Epithelial cell of proximal tubule (primary cell): ENCODE measurements at places on chromosomes 11 and 22. TPM values are rescaled to one million over a fixed set of nuclear protein-coding genes. Genes with fewer than 3 reads are reported as not detected.

DNA sequence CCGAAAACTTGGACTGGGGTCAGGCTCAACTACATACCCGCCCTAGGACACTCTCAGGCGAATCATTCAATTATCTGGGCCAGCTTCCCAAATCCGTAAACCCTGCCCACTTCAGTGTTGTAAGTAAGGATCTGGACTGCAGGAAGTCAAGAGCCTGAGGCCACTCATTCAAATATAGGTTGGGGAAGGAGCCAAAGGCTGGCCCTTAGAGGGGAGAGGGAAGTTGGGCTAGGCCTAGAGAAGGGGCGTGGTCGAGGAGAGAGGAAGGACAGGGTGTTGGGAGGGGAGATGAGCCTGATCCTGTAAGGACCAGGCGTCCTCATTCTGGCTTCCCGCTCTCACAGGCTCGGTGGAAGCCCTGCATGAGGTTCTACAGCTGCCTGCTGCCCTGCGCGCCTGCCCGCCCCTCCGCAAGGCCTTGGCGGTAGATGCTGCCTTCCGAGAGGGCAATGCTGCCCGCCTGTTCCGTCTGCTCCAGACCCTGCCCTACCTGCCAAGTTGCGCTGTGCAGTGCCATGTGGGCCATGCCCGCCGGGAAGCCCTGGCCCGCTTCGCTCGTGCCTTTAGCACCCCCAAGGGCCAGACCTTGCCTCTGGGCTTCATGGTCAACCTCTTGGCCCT, 3.0 kb downstream of the SAC3D1 start:
- no peak for DNase-seq

DNA sequence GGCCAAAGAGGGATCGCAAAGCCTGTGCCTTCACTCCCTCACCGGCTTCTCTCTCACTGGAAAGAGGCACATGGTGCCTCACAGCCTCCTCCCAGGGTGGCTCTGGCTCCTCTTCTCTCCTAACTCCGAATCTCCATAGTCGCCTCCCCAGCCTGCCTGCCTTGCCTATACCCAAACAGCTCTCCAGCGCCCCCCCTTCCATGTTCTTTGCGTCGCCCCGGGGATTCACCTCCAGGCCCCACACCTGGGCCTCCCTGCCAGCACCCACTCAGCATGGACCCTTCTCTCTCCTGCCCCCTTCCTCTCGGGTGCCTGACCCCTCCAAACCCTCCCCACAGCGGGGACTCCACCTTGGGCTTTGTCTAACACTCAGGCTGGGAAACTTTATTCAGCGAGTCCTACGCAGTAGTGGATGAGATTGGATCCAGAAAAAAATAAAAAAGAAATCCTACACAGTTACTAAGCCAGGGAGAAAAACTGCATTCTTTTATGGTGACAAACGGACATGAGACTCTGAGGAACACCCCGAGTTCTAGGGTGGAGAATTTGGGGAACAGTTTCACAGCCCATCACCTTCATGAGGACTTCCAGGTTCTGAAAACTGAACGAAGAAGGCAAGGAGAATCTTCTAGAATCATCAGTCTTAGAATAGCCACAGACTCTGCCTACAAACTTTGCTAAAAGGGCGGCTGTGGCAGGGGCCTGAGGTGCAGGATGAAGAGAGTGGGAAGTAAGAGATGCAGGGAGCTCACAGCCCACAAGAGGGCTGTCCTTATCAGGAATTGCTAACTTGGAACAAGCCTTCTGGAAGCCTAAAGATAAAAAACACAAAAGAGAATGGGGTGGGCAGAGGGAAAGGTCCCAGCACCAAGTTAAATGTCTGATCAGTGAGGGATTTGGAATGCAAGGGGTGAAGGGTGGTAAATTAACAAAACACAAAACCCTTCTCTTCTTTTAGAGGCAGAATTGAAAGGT, 5.3 kb downstream of the PPM1F start:
- DNase-seq, result no peak

The CHRDL2 gene
- total RNA-seq, result not detected in 2 replicates

The C1QTNF4 gene
- total RNA-seq, result 2.9 and 3.1 TPM in 2 replicates

The TRIM3 gene
- total RNA-seq, result 10.0 and 31.0 TPM in 2 replicates
